Adipocyte (in vitro differentiated cells): ENCODE measurements at places on chromosomes 3 and 15.

GRCh38 chr3:95154766-95155165, 1091.9 kb downstream of the NSUN3 start:
- DNase-seq: peak; percentile 21

- DNase-seq: no peak
Observed at GRCh38 chr15:32831485-32831884, 113.7 kb downstream of the GREM1 start.

DNA sequence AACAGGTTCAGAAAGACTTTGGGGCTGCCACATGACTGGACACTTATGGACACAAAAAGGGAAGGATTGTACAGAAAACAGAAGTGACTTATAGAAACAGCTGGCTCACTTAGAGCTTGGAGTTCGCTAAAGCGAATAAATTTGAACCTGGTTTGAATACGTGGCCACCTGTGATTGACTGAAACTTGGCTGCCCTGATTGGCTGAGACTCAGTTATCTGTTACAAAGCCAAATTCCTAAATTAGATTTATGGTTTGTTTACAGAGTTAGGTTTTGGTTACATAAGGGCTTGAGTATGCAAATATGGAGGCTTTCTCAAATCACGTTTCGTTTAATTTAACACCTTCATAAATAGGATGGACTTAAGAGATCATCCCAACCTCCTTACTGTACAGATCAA, 270.2 kb downstream of the THSD4 start:
- DNase-seq: no peak

DNA sequence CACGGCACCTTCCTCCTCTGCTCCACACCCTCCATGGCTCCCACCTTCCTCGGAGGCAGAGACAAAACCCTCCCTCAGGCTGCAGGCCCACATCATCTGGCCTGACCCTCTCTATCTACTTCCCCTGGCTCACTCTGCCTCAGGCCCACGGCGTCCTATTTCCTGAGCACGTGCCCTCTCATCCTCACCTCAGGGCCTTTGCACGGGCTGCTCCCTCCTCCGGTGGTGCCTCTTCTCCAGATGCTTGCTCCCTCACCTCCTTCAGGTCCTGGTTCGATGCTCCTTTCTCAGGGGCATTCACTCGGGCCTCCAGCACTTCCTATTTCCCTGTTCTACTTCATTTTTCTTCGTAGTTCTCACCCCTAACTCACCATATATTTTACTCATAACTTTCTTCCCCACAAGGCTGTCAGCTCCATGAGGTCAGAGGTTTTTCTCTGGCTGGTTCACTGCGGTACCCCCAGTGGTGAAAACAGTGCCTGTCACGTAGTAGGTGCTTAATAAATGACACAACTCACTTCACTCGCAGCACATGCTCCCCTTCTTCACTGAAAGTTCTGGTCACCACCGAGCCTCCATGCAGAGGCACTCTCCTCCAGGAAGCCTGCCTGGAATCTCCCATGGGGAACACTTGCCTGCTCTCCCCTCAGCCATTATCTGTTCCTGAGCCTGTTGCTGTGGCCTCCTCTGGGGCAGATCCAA, 130.7 kb downstream of the WNT7A start:
- no peak for DNase-seq

- no peak for DNase-seq
Observed at GRCh38 chr15:94080416-94080815, 150.9 kb upstream of the MCTP2 start.

DNA sequence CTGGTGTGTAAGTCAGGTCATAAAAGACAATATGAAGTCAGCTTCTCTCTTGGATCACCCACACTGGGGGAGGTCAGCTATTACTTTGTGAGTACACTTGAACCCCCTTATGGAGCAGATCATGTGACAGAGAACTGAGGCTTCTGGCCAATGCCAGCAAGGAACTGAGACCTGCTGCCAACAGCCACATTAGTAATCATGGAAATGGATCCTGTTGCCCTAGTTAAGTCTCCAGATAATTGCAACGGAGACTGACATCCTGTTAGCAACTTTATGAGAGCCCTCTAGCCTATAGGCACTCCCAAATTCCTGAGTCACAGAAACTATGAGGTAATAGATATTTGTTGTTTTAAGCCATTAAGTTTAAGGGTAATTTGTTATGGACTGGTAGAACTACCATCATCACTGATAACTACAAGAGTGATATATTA, 110.4 kb upstream of the GMNC start:
- DNase-seq: peak; percentile 71

DNA sequence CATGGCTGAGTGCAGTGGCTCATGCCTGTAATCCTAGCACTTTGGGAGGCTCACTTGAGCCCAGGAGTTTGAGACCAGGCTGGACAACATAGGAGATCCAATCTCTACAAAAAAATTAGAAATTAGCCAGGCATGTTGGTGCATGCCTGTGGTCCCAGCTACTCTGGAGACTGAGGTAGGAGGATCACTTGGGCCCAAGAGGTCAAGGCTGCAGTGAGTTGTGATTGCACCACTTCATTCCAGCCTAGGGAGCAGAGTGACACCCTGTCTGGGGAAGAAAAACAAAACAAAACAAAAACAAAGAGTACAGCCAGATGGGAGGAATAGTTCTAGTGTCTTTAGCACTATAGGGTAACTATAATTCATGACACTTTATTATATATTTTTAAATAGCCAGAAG, 26.2 kb upstream of the COMMD4 start:
- DNase-seq: peak; percentile 54

GRCh38 chr3:37912052-37912733, 50.5 kb downstream of the CTDSPL start:
- no peak for DNase-seq

- DNase-seq: peak; percentile 42
Observed at GRCh38 chr3:183591881-183592521, 36.5 kb upstream of the KLHL6 start.

DNA sequence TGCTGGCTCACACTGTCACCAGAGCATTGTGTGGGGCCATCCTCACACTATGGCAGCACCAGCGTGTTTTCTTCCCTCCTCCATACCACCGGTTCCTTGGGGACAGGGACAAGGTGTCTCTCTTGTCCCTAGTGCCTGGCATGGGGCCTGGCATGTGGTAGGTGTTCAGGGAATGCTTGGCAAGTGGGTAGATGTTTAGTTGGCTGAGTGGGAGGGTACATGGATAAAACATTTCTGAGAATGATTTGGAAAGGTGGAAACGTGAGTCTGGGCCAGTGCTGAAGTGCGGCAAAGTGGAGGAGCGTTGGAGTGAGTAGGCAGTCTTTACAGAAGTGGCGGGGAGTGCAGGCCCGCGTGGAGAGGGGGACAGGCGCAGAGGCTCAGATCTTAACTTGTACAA, 15.0 kb downstream of the SNAPC5 start:
- DNase-seq: no peak

- DNase-seq: no peak
Observed at GRCh38 chr15:90075420-90076289, 26.6 kb downstream of the IDH2 start.
